ENCODE measurements at places on chromosomes 11 and 22.

DNA sequence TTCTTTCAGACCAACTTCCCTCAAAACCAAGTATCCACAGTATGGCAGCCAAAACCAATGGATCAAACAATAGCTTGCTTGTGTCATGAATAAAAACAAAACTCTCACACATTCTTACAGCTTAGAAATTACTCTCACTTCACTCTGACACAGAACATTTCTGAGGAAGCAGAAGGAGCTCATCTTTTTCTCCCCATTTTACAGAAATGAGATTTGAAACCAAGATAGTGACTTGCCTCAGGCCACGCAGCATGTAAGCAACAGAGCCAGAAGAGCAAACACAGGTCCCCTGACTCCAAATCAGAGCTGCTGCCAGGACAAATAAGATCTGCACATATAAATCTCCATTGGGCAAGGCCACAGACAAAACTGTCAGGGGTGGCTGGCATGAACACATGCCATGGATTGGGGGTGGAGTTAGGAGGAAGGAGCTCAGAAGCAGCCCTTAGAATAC lies 64.8 kb downstream of the RAB30 start:
- no peak for DNase-seq

- no peak for DNase-seq
Observed at GRCh38 chr22:45845076-45845487, 131.9 kb downstream of the WNT7B start.

DNA sequence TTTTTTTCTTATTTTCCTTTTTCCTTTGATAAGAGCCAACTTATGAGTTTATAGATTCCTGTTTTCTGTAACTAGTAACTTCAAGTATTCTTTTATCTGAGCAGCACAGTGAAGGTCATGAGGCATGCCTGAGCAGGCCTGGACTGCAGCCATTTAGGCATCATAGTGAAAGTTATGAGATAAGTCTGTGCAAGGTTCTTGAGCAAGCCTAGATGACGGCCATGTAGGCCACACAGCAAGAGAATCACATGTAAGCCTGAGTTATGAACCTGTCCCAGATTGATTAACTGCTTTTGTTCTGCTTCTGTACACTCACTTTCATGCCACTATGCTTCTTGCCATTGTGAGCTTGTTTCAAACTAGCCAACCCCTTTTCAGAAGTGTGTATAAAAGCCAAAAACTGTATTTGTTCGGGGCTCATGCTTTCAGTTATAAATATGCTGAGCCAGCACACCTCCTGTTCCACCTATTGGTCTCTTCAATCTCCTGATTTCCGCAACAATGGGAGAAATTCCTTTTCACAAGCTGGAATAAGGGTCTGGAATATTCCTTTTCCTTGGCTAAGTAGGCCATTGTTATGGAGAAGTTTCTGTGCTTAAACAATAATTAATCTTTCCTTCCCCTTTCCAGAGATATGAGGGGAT lies 745.7 kb downstream of the FAM181B start:
- peak; percentile 93 for DNase-seq

GRCh38 chr11:134607963-134608750 lies 196.1 kb upstream of the B3GAT1 start:
- DNase-seq: no peak

DNA sequence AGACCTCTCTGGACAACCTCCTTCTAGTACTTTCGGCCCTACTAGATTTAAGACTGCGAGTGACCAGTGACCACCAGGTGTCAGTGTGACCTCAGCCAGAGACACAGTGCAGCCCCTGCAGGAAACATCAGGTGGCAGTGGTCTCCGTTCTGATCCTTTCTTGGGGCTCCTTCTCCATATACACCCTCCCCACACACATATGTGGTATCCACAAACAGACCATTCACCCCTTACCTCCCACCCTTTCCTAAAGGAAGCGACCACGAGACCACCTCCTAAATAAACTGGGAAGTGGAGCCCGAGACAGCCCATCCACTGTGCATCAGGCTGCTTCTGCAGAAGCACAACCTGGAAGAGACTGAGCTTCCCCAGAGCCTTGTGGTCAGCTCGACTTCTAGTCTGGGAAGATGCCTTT lies 38.5 kb upstream of the CYP2D6 start:
- DNase-seq: no peak

- DNase-seq: no peak
Observed at GRCh38 chr22:40347300-40347699, 1.0 kb downstream of the ADSL start.

DNA sequence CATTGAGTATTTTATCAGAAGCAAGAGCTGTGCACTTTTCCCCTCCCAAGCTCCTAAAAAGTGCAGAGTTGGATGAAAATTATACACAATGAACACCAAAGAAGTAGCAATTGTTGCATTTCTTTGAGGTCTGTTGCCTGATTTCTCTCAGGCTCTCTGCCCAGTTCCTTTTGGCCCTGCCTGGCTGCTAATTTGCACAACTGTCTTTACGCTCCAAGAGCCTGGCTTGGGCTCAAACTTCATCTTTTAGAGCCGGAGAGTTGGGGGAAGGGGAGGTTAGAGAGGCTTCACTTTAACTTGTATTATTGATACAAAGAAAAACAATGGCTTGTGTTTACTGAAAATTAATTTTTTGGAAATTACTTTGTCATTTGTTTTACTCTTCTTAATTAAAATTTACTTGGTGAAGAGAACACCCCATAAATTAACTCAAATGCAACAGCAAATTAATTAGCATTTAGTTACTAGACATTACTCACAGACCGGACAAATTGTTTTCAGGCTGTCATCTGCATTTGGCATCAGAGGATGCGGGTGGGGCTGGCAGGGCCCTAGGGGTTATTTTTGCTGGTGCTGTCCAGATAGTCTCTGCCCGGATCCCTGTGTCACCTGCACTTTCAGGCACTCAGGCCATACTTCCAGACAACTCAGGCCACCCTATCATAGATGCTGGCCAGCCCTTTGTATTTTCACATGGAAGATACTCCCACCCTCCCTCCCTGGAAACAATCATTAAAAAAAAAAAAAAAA lies 407.3 kb downstream of the NXPE2 start:
- no peak for DNase-seq

DNA sequence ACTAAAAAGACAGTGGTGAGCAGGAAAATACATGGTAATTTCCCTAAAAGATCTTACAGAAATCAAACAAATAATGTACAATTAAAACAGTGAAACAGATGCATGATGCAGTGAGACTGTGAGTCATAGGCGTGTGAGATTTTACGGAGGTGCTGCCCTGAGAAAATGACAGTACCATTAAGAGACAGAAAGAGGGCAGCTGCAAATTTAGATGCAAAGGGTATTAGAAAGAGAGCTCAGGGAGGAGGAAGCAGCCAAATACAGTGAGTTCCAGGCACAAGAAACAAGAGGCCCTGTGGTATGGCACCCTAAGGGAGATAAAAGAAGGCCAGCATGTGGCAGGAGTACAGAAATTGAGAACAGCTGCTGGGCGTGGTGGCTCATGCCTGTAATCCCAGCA lies 88.5 kb upstream of the FIBIN start:
- peak; percentile 14 for DNase-seq

- DNase-seq: peak; percentile 8
Observed at GRCh38 chr11:35723493-35723892, 60.9 kb downstream of the TRIM44 start.

GRCh38 chr11:69487849-69488542 lies 6.5 kb downstream of the LINC01488 start:
- no peak for DNase-seq

- DNase-seq: no peak
Observed at GRCh38 chr11:47325271-47326041, 27.0 kb downstream of the MYBPC3 start.

- no peak for DNase-seq
Observed at GRCh38 chr11:25180187-25180586, 683.3 kb downstream of the LUZP2 start.

DNA sequence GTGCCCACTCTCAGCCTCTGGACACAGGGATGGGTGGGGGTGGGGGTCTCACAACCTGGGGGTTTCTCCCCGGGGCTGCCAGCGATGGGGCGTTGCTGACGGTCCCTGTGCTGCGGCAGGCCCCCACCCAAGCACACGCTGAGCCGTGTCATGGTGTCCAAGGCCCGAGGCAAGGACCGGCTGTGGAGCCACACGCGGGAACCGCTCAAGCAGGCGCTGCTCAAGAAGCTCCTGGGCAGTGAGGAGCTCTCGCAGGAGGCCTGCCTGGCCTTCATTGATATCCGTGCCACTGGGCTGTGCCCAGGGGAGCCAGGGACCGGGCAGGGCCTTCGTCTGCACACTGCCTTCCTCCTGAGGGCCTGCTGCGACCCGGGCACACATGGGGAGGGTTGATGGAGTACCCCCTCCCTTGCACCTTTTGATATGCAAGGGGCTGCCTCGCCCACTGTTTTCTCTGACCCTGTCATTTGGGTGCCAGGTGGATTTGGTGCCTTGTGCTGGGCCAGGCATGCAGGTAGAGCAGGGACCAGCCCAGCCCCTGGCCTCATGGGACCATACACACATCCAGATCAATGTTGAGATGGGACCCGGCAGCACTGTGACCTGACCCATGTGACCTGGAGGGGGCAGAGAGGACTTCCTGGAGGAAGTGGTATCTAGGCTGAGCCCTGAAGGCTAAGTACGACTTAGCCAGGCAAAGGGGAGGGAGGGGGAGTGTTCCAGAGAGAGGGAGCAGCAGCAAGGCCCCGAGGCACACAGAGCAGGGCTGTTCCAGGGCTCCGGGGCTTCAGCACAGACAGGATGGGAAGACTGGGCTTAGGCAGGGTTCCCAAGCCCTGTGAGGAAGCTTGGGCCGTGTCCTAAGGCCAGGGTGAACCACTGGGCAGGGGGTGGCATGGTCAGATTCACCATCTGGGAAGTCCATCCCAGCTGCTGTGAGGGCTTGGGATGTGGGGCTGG lies 75.2 kb downstream of the MYO7A start:
- no peak for DNase-seq

DNA sequence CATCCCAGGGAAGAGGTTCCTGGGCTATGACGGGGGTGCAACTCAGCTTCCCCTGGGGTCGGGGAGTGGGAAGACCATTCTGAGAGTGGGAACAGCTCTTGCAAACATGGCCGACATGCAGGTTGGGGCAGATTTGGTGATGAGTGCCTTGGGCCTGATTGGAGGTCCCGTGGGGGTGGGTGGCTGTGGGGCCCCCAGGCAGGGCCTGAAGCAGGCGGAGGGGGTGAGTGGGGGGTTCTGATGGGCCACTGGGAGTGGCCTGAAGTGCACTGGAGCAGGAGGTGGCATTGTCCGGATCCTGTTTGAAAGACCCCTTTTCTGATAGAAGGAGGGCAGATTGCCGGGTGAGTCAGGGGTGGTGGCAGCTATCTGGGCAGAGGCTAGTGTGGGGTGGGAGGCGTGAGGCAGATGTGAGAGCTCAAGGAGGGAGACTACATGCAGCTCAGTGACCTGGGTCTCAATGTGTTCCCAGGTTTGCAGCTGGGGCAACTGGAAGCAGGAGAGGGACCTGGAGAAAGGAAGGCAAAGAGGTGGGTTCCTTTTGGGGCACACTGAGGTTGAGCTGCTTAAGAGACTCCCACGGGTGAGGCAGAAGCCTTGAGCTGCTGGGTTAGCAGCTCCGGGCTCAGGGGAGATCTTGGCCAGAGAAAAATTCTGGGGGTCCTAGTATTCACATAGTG lies 15.1 kb downstream of the MYEOV start:
- DNase-seq: no peak

DNA sequence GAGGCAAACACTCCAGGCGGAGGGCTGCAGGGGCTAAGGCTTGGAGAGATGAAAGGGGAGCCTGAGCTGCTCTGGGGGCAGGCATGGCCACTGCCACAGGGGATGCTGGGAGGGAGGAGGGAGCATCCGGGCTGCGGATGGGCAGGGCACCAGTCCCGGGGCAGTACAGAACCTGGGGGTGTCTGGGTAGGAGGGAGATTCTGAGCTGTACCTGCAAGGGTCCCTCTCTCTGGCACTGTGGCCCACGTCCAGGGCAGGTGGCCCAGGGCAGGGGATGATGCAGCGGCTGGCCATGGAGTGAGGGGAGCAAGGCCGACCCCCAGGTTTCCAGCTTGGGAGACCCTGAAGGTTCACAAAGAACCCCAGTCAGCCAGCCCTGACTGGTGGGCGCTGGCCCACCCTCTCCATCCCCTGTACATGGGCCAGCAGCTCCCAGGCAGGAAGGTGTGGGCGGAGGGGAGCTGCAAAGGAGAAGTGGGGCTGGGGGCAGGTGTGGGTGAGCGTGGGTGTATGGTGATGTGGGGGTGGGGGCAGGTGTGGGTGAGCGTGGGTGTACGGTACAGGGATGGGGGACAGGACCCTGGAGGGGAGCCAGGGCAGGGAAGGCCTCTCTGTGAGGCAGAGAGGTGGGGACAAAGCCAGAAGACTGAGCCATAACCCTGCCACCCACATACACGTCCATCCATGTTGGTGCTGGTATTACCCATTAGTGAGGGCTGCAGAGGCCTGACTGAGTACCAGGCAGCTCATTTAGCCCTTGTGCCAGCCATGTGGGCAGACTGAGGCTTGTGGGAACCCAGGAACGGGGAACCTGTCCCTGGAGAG lies 2.2 kb upstream of the TNFRSF13C start:
- no peak for DNase-seq

DNA sequence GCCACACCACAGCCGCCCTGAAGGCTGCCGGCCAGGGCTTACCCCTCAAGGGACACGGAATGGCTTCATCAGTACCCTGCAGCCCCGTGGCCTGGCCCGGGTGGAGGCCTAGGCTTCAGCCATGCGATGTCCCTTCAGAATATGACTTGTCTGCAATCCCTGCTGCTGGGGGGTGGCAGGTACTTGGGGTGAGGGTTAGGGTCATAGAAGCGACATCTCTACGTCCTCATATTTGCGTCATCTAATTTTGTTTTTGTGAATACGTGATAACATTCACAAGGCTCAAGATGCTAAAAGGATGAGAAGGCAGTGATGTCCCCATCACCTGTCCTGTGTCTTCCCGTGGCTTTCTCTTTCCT lies 6.4 kb downstream of the CCND1 start:
- DNase-seq: no peak

DNA sequence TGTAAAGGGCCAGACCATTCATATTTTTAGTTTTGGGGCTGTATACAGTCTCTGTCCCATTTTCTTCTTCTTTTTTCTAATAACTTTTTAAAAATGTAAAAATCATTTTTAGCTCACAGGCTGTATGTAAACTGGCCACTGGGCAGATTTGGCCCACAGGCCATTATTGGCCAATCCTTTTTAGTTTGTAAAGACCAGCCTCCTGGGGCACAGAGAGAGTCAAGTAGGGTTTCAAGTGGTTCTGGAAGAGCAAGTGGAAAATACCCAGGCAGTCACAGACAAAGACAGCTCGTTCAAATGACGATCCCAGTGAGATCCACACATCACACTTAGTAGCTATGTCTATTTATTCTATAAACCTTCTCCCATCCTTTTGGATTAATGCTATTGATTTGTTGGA lies 150.2 kb upstream of the ARHGAP20 start:
- DNase-seq: no peak

- DNase-seq: no peak
Observed at GRCh38 chr22:22241554-22241898, 3.1 kb upstream of the VPREB1 start.

GRCh38 chr11:61552108-61552635 lies 28.7 kb downstream of the SYT7 start:
- no peak for DNase-seq

DNA sequence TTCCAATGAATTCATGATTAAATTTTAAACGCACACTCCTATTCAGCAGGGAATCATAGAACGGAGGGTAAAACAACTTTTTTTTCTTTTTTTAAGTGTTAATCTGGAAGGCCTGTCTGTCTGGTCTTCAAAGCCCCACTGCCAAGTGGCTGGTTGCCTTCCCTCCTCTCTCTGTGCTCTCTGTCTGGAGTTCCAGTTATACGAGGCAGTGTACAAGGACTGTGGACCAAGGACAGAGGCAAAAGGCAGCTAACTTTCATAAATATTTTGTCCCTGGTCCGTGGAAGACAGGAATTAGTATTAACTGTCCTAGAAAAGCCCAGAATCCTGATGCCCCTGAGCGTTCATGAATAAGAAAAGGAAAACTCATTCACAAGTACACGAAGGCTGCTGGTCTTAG lies 164.0 kb upstream of the E2F8 start:
- no peak for DNase-seq

GRCh38 chr22:20644071-20644642 lies 129.8 kb upstream of the SERPIND1 start:
- DNase-seq: no peak

All from epithelial cell of prostate (primary cell).